ENCODE measurements at places on chromosomes 13 and 19. TPM values are rescaled to one million over a fixed set of nuclear protein-coding genes. Genes with fewer than 3 reads are reported as not detected.
A peak's percentile ranks its signal among the peaks of the same experiment; 100 is the strongest.

GRCh38 chr19:33700408-33701013, 78.8 kb downstream of the CHST8 start:
- no peak for DNase-seq

- DNase-seq, result no peak
Observed at GRCh38 chr13:45786293-45786920, 65.1 kb downstream of the SIAH3 start.

GRCh38 chr13:28585561-28585960, 73.4 kb upstream of the POMP start:
- no peak for DNase-seq

- peak; percentile 80 for DNase-seq
Observed at GRCh38 chr19:4910594-4911281, 1.4 kb downstream of the UHRF1 start.

- peak; percentile 69 for DNase-seq
Observed at GRCh38 chr19:14381689-14382474, 638 bp downstream of the ADGRE5 start.

DNA sequence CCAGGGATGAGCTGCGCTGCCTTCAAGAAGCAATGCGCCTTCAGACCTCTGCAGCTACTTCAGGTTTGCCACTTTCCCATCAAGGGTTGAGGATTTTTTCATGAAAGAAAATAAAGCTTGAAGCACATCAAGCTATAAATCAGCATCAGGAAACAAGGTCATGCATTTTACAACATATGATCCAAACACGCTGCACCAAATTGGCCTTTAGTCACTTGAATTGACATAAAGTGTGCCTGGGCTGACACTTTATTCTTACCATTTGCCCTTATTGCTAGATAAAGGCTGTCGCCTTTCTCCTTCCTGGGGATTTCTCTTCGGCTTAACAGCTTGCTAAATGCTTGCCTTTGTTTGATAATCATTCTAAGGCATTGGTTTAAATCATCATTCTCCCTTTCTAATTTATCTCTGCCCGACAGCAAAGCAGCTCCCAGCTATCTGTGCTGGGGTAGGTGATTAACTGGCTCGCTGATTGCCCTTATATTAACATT, 87.7 kb downstream of the LHFPL6 start:
- DNase-seq, result no peak

DNA sequence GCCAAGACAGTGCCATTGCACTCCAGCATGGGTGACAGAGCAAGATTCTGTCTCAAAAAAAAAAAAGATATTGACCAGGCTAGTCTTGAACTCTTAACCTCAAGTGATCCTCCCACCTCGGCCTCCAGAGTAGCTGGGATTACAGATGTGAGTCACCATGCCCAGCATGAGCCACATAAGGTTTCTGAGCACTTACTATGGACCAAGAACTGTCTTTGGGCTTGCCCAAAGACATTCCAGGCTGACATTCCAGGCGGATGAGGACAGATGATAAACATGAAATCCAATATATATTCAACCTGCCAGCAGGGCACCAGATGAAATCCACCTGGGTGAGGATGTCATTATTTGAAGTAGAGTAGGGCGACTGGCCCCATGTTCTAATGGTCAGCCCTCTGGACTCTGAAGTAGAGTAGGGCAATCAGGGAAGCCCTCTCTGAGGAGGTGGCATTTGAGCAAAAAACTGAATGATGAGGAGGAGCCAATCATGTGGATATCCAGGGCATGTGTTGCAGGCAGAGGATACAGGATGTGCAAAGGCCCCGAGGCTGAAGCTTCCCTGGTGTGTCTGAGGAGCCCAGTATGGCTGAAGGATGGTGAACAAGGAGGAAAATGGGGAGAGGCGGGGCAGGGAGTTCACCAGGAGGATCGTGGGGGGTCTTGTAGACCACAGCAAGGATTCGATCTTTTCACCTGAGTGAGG, 4.0 kb downstream of the C19orf38 start:
- DNase-seq, result peak; percentile 74

GRCh38 chr13:111394211-111394922, 73.9 kb downstream of the TEX29 start:
- DNase-seq, result no peak

DNA sequence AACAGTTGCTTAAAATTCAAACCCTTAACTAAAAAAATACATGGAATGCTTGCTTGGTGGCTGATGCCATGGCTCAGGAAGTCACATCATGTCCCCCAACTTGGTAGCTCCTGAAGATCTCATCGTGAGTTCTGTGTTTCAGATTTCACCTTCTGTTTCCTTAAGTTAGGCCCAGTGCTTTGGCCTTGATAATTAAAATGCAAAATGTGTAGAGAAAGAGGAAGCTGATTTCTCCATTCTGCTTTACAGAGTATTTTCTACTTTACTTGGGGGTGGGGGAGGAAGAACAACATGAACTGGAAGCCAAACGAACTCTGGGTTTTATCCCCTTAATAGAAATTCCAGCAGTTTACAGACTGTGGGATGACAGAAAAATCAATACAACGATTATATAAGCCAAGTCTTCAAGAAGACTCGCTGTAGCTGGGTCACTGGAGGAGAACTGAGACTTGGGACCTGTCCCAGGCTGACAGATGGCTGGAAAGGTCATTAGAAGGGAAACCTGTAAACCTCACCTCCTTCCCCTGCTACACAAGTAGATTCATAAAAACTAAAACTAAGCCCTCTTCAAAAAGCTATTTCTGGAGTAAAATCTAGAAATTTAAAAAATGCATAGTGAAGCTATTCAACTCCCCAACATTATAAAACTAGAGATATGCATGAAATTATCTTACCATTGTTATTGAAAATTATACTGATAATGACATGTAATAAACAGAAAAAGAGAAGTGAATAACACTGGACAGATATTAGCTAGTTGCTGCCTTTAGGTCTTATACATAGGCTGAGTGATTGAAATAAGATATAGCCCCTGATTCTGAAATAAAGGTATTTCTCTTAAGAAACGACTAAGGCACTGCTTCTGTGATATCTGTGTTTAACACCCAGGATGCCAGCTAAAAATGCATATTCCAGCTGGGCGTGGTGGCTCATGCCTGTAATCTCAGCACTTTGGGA, 22.1 kb upstream of the GGACT start:
- no peak for DNase-seq

Gene PCDH20
- total RNA-seq, result 0.62 TPM

Gene SLITRK6
- total RNA-seq, result 4.1 TPM

Gene ZNF223
- total RNA-seq, result not detected

Gene PSG2
- not detected for total RNA-seq
